ENCODE measurements at places on chromosomes 1 and 21.
A peak's percentile ranks its signal among the peaks of the same experiment; 100 is the strongest.

DNA sequence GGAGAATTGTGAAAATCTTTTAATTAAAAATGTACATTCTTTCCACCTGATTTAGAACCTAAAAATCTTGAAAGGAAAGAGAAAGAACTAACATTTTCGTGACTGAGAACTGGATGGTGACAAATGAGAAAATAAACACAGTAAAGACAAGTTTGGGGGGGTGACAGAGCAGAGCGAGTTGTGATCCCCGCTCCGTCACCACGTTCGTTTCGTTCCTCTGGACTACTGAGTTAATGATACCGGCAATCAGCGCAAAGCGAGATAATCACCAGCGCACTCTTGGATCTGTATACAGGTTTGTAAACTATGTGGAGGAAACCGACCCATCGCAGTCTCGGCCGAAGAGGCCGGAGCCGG, 31.2 kb upstream of the CFAP126 start:
- DNase-seq = no peak

GRCh38 chr1:98035602-98036002, 114.8 kb upstream of the DPYD start:
- DNase-seq = peak; percentile 66

- DNase-seq = no peak
These were observed 45.3 kb downstream of the TIAM1 start for GRCh38 chr21:31298618-31299269.

GRCh38 chr1:153404768-153405167, 11.6 kb upstream of the S100A7A start:
- no peak for DNase-seq

DNA sequence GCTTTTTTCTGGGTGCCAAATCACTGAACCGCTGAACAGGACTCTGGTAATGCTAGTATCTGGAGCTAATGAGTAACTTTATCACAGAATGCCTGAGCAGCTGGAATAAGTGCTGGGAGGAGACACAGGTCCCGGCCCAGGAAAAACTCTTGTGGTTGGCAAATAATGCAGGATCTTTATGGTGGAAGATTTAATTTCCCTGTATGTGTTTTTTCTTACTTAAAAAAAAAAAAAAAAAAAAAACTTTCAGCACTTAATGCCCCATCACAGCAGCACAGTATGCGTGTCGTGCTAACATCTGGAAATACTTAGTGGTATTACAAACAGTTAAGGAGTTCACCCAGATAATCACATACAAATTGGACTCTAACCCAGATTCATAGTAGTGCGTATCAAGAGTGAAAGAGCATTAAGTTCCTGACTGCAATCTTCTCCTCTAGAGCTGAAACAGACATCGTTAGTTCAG, 220.7 kb downstream of the TOMM20 start:
- no peak for DNase-seq

GRCh38 chr1:226309398-226310244, 657 bp upstream of the LIN9 start:
- peak; percentile 62 for DNase-seq

GRCh38 chr1:227785805-227786671, 29.4 kb upstream of the PRSS38 start:
- peak; percentile 37 for DNase-seq

DNA sequence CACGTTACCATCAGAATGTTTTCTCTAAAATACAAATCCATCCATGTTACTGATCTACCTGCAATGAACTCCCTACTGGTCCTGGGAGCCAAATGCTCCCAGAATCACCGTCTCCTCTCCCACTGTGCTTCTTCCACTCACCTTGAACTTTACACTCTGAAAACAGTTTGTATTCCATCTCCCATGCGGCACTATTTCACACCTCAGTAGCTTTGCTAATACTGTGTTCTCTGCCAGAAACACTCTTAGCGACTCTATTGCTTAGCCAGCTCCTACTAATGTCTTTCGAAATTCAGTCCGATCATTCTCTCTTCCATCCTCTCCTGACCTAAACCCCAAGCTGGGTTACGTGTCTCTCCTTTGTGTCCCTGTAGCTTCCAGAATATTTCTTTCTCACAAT, 284.4 kb upstream of the DUSP10 start:
- no peak for DNase-seq

DNA sequence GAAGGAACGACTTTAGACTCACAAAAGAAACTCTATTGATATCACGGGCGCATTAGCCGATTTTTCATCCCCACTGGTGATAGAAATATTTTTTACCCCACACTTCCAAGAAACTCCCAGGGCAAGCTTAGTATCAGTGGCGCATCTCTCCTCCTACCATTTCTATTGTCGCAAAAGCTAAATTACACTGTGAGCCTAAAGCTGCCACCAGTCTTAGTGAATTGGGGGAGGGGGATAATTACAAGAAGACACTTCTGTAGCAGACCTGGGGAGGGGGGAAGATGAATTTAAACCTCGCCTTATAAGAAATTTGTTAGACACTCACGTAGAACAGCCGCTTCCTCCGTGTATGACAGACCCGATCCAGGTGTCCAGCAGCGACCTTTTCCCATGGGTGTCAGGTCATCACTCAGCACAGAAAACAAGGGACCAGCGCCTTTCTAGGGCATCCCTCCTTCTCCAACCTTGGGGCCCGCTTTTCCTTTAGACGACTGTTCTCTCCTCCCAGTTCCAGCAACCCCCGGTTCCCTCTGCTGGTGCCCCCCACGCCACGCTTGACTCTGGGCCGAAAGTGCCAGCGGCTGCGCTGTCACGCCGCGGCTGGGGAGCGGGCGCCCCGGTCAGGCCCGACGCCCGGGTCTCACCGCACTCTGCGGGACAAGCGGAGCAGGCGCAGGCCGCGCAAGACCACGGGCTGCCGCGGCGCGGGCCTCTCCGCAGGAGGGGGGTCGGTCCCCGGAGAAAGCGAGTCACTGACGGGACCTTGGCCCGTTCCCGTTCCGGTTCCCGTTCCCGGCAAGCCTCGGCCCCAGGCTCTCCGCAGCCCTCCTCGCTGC, 821 bp downstream of the PHC2 start:
- no peak for DNase-seq

Data from myocyte (in vitro differentiated cells).